ENCODE measurements at places on chromosomes 12 and 14.

GRCh38 chr12:85877459-85877858 is 3.4 kb downstream of the NTS start:
- DNase-seq: no peak

DNA sequence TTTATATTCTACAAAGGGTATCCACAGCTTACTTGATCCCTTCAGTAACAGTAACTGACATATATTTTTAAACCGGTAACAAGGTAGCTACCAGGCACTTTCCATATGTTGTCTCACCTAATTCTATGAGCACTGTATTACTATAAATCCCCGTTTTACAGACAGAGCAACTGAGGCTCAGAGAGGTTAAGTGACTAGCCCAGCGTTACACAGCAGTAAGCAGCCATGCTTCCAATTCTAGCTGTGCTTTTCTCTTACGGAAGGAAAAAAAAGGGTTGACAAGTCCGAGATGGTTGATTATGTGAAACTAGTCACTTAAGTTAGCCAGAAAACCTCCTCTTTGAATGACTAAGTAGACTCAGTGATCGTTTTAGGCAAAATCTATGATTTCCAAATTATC is 187.3 kb upstream of the LHX5 start:
- no peak for DNase-seq

GRCh38 chr14:99479160-99479905 is 1.3 kb downstream of the SETD3 start:
- DNase-seq: no peak

- no peak for DNase-seq
Measured at GRCh38 chr12:126883697-126884096, 1383.3 kb upstream of the TMEM132C start.

- DNase-seq: no peak
Measured at GRCh38 chr14:39681782-39682399, 249.7 kb upstream of the FBXO33 start.

DNA sequence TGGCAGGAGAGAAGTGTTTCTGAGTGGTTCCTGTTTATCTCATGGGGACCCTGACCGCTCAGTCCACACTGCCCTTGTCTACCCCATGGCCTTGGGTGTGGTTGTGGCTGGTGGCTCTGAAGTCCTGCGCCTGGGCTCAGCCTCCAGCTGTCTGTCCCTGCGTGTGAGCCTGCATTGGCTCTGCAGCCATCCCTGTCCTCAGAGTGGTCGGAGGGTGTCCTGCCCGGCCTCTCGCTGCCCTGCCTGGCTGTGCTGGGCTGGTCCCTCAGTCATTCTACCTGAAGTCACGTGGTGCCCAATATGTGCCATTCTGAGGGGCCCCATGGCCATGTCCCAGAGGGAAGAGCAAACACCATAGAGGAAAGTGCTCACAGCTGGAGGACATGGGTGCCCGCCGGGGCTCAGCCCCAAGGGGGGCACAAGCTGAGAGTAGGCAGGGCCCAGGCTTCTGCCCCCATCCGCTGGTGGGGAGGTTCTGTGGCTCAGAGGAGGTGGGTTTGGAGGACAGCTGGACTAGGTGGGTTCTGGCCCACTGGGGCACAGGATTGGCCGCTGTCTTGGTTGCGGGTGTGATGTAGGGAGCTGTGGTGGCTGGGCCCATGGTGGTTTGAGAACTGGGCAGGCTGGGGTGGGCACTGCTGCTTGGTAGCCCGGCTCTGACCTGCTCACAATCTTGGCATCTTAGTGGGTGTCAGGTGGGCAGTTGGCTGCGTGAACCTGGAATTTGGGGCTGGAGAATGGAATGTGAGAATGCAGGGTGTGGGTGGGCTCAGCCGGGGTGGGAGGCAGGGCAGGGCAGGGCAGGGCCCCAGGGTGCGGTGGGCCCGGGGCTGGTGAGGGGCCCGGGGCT is 11.6 kb downstream of the TEDC1 start:
- no peak for DNase-seq

- DNase-seq: no peak
Measured at GRCh38 chr12:65450625-65451024, 172.1 kb downstream of the MSRB3 start.

DNA sequence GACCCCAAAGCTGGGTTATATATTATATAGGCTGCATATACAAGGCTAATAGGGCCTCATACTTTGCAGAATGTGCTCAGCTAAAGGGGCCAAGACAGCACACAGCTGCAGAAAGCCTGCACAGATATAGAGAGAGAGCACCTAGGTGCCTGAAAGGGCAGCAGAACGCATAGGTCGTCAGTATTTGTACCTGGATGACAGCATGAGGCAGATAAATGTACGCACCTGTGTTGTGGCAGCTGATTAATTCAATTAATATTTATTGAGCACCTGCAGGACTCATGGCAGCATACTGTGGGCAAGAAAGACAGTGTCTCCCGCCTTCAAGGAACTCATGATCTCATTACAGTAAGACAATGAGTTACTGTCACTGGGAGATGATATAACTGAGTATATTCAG is 33.4 kb downstream of the SPTB start:
- DNase-seq: no peak

DNA sequence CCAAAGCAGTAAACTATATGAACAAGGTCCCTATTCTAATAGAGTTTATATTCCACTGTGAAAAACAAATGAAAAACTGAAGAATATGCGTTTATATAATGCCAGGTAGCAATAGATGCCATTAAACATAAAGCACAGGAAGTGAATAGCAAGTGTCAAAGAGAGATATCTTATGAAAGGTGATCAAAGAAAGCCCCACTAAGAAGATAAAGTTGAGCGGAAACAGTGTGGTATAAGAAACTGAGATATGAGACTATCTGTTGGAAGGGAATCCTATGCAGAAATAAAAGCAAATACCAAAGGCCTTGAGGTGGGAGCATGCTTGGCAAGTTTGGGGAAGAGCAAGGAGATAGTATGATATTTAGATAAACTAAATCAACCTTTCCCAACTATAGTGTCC is 123.1 kb upstream of the FAR2 start:
- DNase-seq: no peak

DNA sequence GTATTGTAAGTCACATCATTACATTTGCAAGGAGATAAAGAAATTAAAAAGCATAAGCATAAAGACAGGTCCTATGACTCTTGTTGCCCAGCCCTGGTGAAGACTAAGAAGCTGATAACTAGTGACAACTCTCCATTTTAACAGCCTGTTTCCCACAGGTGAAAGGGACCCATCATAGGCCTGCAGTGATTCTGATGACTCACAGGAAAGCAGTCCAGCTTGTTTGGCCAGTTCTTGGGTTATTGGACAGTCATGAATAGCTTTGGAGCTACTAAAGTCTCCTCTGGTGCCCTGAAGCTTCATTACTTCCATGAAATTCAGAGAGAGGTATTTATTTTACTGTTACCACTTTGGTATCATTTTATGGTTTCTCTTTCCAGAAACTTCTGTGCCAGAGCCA is 55.5 kb upstream of the DYRK2 start:
- DNase-seq: no peak

DNA sequence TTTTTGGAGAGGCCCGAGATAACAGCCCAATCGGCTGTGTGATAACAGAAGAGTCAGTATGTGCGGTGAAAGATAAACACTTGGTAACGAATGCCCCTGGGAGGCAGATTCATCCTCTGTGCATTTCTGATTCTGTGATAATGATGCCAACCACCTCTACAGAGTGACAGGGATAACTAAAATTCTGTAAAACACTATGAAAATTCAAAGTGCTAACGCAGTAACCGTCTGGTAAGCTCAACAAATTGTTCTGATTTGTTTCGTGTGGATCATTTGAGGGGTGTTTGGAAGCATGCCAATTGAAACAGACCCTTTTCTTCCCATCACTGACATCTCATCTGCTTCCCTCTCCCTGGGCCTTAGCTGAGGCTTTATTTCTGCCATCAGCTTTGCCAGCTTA is 76.3 kb downstream of the ESR2 start:
- DNase-seq: no peak

Data from NCI-H1694 (cell line).